ENCODE measurements at places on chromosomes 3 and 15.

DNA sequence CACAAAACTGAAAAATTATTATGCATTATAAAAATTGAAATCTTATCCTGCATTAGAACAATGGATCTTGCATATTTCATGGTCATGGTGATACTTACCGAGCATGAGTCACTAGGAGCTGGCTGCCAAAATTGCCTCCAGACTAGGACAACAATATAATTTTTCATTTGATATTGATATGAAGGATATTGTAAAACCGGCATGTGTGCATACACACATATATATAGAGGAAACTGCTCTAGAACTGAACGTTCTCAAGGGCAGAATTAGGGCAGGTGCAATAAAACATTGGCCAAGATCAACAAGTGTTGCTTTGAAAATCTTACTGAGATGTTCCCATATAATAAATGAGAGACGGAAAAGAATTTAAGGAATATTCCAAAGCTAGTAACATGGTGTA, 319.4 kb upstream of the POU1F1 start:
- H3K27me3 ChIP-seq: no peaks in the 10 kb centered on the region
- H3K36me3 ChIP-seq: no peaks in the 10 kb centered on the region
- no peak overlapping the region for H3K4me3 ChIP-seq
- no peak for DNase-seq
- H3K4me1 ChIP-seq: no peaks in the 10 kb centered on the region

DNA sequence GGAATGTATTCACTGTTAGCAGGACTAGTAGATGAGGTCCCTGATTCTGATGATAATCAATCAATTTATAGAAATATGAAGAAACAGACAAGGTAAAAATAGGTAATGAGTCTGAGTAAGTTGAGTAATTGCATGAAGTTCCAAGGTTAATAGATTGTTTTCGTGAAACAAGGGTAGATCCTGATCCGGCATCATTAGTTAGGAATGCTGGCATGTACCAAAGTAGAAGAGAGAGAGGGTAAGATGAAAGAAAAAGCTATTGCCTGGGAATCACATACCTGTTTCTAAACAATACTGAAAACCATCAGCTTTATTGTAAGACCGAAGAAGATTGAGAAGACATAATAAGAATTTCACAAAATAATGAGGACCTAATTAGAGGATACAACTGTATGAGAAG, 118.1 kb upstream of the ARPP21 start:
- no peaks in the 10 kb centered on the region for H3K4me1 ChIP-seq
- H3K36me3 ChIP-seq: no peaks in the 10 kb centered on the region
- no peaks in the 10 kb centered on the region for H3K27me3 ChIP-seq
- no peak overlapping the region for H3K27ac ChIP-seq
- no peak for DNase-seq

GRCh38 chr15:95449230-95449628, 881.3 kb upstream of the NR2F2 start:
- no peak for DNase-seq
- no peaks in the 10 kb centered on the region for H3K27me3 ChIP-seq
- H3K4me1 ChIP-seq: no peaks in the 10 kb centered on the region
- no peaks in the 10 kb centered on the region for H3K36me3 ChIP-seq
- no peak overlapping the region for H3K27ac ChIP-seq
- H3K4me3 ChIP-seq: no peak overlapping the region

DNA sequence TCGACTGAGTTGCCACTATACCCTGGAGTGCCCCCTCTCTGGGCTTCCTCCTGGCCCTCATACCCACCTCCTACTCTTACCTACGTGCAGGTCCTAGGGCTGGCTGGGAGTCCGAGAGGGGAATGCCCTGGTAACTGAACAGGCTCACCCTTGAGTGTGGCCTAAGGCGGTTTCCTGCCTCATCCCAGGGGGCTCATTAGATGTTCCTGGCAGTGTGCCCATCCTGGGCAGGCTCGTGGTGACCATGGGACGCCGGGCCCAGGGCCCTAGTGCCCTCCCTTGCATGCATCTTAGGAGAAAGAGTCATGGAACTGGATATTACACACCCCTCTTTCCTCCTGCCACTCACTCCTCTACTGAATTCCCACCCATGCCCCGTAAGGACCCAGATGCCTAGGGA, 2.8 kb downstream of the SEMA4B start:
- H3K36me3 ChIP-seq: peaks cover 4% of the 10 kb centered on the region
- peak; percentile 76 for DNase-seq
- peaks cover 63% of the 10 kb centered on the region for H3K4me1 ChIP-seq
- H3K4me3 ChIP-seq: no peak overlapping the region
- peak overlapping the region; percentile 85 for H3K27ac ChIP-seq

DNA sequence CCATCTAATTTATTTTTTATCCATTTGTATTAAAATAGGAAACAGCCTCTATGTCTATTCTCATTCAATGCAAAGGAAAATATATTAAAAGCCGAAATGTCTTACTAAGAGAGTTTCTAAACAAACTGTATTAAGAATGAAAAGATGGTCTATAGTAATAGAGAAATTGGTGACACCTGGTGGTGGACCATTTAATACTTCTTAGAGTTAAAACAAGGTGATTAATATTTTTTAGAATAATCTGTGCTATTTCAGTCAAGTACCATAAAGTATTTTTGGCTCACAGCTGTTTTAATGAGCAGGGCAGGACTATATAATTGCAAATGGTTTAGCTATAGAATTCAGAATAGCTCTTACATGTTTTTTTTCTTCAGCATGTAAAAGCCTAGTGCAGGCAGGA, 55.7 kb downstream of the SYNPR start:
- no peak overlapping the region for H3K27ac ChIP-seq
- no peak for DNase-seq
- H3K4me3 ChIP-seq: no peak overlapping the region
- H3K27me3 ChIP-seq: no peaks in the 10 kb centered on the region
- no peaks in the 10 kb centered on the region for H3K36me3 ChIP-seq

DNA sequence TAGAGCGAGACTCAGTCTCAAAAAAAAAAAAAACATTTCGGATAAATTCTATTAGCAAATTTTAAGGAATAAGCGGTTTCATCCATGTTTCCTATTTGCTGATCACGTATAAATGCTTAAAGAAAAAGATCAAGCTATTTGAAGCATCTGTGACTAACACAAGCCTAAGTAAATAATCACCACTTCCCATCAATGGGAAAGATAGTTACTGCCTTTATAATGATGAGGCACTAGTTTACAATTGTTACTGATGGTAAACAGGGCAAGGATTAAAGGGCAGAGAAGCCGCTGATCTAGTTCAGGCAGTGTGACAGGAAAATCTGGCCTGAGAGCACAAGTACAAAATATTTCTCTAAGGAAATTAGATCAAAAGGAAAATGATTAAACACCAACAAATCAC, 13.7 kb downstream of the CLPX start:
- no peak overlapping the region for H3K4me3 ChIP-seq
- peaks cover 1% of the 10 kb centered on the region for H3K4me1 ChIP-seq
- no peak for DNase-seq
- H3K27me3 ChIP-seq: no peaks in the 10 kb centered on the region
- no peak overlapping the region for H3K27ac ChIP-seq
- peaks cover 89% of the 10 kb centered on the region for H3K36me3 ChIP-seq

GRCh38 chr3:153080778-153081240, 81.2 kb upstream of the RAP2B start:
- no peak overlapping the region for H3K4me3 ChIP-seq
- no peaks in the 10 kb centered on the region for H3K27me3 ChIP-seq
- no peak overlapping the region for H3K27ac ChIP-seq
- no peaks in the 10 kb centered on the region for H3K36me3 ChIP-seq
- DNase-seq: no peak

DNA sequence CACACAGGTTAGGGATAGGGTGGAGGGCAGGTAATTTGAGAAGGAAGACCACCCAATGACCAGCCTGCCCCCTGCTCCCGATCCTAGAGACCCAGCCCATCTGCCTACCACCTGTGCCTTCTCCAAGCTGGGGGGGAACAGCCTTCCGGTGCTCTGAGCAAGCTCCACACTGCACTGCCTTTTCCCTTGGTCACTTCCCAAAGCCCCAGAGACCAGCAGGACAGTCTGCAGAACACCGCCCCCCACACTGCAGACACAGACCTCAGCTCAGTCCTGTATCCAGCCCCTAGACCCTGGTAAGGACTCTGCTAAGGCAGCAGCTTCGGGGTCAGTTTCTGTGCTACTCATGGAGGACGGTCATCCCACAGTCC, 156.9 kb downstream of the MEGF11 start:
- H3K27ac ChIP-seq: no peak overlapping the region
- H3K4me1 ChIP-seq: no peaks in the 10 kb centered on the region
- H3K36me3 ChIP-seq: no peaks in the 10 kb centered on the region
- no peak overlapping the region for H3K4me3 ChIP-seq
- no peak for DNase-seq
- H3K27me3 ChIP-seq: no peaks in the 10 kb centered on the region

- DNase-seq: no peak
- no peaks in the 10 kb centered on the region for H3K27me3 ChIP-seq
- H3K4me1 ChIP-seq: peaks cover 78% of the 10 kb centered on the region
- peak overlapping the region; percentile 77 for H3K27ac ChIP-seq
- no peak overlapping the region for H3K4me3 ChIP-seq
- H3K36me3 ChIP-seq: no peaks in the 10 kb centered on the region
Measured at GRCh38 chr15:90419206-90419605, 31.2 kb downstream of the IQGAP1 start.

GRCh38 chr3:73874606-73875369, 250.0 kb upstream of the PDZRN3 start:
- H3K27me3 ChIP-seq: no peaks in the 10 kb centered on the region
- no peak overlapping the region for H3K4me3 ChIP-seq
- H3K36me3 ChIP-seq: no peaks in the 10 kb centered on the region
- DNase-seq: no peak
- H3K4me1 ChIP-seq: no peaks in the 10 kb centered on the region
- H3K27ac ChIP-seq: no peak overlapping the region

DNA sequence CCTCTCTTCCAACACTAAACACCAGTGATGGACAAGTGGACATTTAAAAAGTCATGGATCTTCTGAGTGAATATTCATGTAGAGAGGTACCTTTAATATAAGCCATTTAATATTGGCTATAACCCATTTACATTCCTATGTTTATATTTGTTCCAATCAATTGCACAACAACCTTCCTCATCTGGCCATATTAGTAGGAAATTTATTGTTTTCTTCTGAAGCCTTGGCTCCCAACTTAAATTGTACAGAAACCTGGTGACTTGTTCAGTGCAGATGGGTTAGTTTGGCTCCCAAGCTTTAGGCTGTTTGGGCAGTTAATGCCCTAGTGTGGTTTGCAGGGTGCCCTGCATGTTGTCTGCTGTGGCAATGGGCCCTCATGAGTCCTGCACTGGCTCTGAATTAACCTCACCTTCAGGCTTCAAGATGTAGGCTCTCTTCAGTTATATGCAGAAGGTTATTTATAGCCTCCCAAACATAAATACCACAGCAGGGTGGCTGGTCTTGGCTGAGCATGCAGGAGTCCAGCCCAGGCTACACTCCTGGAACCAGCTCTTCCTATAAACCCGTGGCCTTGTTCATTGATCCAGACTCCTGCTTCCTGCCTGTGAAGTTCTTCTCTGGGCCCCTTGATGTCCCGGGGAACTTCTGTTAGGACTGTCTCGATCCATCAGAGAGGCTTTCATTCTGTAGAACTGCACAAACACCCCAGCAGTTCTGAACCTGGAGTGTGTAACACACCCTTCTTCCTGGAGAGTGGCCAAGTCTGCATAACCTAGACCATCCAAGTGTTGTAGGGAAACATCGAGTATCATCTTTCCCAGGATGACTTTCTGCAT, 57.0 kb downstream of the DUT start:
- DNase-seq: no peak
- no peaks in the 10 kb centered on the region for H3K27me3 ChIP-seq
- H3K4me1 ChIP-seq: peaks cover 8% of the 10 kb centered on the region

- H3K4me3 ChIP-seq: no peak overlapping the region
- no peaks in the 10 kb centered on the region for H3K27me3 ChIP-seq
- peak; percentile 76 for DNase-seq
- H3K36me3 ChIP-seq: no peaks in the 10 kb centered on the region
Measured at GRCh38 chr15:100667405-100668347, 65.3 kb downstream of the ASB7 start.

- H3K36me3 ChIP-seq: no peaks in the 10 kb centered on the region
- peak overlapping the region; percentile 6 for H3K4me3 ChIP-seq
- H3K27me3 ChIP-seq: no peaks in the 10 kb centered on the region
- peaks cover 42% of the 10 kb centered on the region for H3K4me1 ChIP-seq
Measured at GRCh38 chr15:67150023-67150860, 84.8 kb downstream of the SMAD3 start.

DNA sequence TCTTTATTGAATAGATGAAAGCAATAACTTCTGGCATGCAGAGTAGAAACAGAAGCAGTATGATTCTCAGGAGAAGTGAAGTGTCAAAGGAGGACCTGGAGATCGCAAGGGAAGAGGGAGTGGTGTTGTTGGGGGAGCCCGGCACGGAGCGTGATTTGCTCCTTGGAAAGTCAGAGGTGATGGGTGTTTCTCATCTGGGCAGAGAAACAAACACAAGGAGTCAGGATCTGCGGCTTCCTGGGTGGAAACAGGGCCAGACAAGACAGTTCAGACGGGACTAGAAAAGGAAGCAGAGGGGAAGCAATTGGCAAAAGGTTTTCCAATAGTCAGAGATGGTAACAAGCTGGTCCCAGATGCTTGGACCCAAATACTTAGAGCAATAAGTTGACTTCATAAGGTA, 34.4 kb upstream of the CCDC80 start:
- no peaks in the 10 kb centered on the region for H3K27me3 ChIP-seq
- peaks cover 28% of the 10 kb centered on the region for H3K4me1 ChIP-seq
- no peak overlapping the region for H3K4me3 ChIP-seq
- no peak overlapping the region for H3K27ac ChIP-seq
- no peak for DNase-seq

DNA sequence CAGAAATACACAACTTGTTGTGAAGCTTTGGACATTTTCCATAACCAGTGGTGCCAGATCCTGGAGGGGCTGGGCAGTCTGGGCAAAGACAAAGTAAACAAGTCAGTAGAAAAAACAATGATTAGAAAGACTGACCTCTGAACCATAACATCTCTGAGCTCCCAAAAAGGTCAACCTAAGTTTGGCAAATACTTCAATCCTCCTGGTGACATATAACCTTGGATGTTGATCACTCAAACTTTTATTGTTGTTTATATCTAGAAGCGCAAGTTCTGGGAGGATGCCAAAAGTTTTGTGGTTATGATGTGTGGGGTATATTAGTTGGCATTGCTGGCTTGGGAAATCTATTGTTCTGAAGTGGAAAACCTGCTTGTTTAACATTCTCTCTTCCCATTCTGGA, 257.7 kb downstream of the DIPK2A start:
- no peaks in the 10 kb centered on the region for H3K27me3 ChIP-seq
- no peak overlapping the region for H3K4me3 ChIP-seq
- H3K4me1 ChIP-seq: peaks cover 9% of the 10 kb centered on the region
- no peak overlapping the region for H3K27ac ChIP-seq
- no peak for DNase-seq
- H3K36me3 ChIP-seq: no peaks in the 10 kb centered on the region

- H3K27ac ChIP-seq: no peak overlapping the region
- H3K4me3 ChIP-seq: no peak overlapping the region
- H3K36me3 ChIP-seq: peaks cover 24% of the 10 kb centered on the region
- H3K27me3 ChIP-seq: no peaks in the 10 kb centered on the region
- no peak for DNase-seq
- H3K4me1 ChIP-seq: no peaks in the 10 kb centered on the region
Measured at GRCh38 chr15:84552896-84553295, 47.9 kb upstream of the ZSCAN2 start.

All from sigmoid colon (tissue), 7 donors.